Mammary epithelial cell (primary cell): ENCODE measurements at places on chromosomes 7 and 10. TPM values are rescaled to one million over a fixed set of nuclear protein-coding genes. Genes with fewer than 3 reads are reported as not detected.

- DNase-seq: no peak
Observed at GRCh38 chr7:29490094-29490607, 73.5 kb upstream of the PRR15 start.

- no peak for DNase-seq
Observed at GRCh38 chr7:66308411-66308810, 103.3 kb downstream of the TPST1 start.

The VSIR gene
- total RNA-seq: 77.8 TPM

DNA sequence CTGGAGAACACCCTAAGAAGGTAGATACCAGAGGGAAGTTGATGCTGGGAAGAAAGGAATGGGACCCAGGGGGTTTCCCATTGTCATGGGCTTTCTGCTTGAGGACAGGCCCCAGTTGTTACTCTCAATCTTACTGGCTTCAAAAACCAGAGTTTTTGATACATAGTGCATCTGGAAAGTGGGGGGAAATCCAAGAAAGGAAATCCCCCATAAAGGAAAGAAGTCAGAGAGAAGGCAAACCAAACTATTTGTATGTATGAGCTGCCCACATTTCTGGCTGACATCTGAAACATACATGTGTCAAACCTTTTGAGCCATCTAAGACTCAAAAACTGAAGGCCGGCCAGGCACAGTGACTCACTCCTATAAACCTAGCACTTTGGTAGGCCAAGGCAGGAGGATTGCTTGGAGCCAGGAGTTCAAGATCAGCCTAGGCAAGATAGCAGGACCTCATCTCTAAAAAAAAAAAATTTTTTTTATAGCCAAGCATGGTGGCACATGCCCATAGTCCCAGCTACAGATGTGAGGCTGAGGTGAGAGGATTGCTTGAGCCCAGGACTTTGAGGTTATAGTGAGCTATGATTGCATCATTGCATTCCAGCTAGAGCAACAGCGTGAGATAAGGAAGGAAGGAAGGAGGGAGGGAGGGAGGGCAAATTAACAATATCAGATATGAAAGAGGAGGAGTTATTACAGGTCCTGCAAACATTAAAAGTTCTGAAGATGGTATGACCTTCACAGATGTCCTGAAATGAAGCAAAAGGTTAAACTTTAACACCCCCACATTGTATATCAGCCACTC, 6.7 kb upstream of the COA1 start:
- DNase-seq: no peak

- no peak for DNase-seq
Observed at GRCh38 chr10:114061789-114062188, 18.1 kb downstream of the ADRB1 start.

- DNase-seq: peak; percentile 48
Observed at GRCh38 chr7:138089080-138089901, 13.0 kb downstream of the AKR1D1 start.

DNA sequence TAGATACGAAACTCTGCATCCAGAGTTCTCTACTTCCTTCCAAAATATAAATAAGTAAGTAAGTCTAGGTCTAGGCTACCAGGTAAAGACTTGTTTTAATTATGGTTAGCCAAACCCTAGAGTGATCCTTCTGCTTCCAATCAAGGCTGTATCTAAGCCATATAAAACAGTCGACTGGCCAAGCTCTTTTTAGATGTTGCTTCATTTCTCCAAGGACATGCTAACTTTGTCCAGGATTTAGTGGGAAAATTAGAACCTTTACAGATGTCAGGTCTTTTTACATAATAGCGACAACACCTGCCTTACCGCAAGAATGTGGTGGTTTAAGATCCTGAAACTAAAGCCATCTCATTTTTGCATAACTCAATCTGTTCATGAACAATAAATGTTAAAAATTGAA, 156.8 kb downstream of the NXPH1 start:
- DNase-seq: no peak

- DNase-seq: no peak
Observed at GRCh38 chr10:114540236-114540635, 117.8 kb downstream of the ABLIM1 start.

GRCh38 chr7:137804836-137805235, 41.9 kb downstream of the DGKI start:
- no peak for DNase-seq

DNA sequence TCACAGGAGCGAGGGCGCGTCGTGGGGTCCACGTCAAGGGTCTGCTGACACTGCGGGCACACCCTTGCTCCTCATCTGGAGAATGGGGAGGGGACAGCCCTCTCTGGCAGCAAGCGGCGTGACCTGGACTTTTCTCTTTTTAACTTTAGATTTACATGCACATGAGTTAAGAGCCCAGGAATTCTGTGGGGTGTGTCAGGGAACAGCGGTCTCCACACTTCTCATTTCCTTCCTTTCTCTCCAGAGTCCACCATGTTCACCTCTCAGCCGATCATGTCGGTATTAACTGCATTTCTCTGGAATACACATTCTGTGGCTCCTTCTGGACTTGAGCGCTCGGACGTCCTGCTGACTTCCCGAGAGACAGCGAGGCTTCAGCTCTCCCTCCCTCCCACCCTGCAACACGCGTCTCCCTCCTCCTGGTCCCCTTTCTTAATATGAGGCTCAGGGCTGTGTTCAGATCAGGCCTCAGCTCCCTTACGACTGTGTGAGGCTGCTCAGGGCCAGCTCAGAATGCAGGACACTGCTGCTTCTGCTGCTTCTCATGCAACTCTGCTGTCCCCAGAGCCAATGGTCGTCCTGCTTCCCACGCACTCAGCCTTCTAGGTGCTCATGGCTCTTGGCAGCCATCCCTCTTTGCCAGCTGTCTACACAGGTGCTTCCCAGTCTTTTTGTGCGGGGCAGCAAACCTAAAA, 261.3 kb downstream of the ELFN1 start:
- DNase-seq: no peak

GRCh38 chr7:130114374-130114773, 44.0 kb downstream of the KLHDC10 start:
- DNase-seq: no peak

DNA sequence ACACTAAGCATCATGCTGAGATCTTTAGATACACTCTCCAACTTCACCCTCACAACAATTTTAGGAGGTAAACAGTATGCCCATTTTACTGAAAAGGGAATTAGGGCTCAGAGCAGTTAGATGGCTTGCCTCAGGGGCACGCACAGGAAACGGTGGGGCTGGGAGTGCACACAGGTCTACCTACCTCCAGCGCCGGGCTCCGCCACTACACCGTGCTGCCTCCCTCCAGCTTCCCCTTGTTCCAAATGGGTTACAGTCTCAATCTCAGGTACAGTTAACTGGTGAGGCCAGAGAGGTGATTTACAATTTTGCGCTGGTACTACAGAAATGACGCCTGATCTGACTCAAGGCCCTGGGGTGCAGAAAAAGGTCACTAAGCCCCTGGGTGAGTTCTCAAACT, 142.0 kb downstream of the NOC3L start:
- DNase-seq: no peak

The ZNF479 gene
- total RNA-seq: not detected in 2 replicates

DNA sequence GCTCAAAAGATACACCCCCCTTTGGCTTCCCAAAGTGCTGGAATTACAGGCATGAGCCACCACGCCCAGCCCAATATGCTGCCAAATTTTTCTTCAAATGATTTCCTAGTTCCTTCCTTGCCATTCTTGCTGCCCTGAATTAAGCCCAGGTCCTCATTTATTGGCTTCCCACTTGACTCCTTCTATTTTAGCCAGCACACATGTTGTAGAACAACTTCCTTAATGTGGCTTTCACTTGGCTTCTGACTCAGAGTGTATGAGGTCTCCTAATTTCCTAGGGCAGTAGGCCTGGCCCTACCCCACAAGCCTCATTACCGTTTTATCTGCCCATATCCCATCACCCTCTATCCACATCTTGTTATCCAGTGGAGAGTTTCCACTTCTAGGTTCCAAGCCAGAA, 21.8 kb upstream of the HIPK2 start:
- no peak for DNase-seq

The SPDYE11 gene
- 0.17 TPM for total RNA-seq

- DNase-seq: no peak
Observed at GRCh38 chr10:4329225-4329624, 496.8 kb upstream of the AKR1E2 start.

GRCh38 chr10:75639736-75640135, 208.3 kb downstream of the LRMDA start:
- DNase-seq: no peak

DNA sequence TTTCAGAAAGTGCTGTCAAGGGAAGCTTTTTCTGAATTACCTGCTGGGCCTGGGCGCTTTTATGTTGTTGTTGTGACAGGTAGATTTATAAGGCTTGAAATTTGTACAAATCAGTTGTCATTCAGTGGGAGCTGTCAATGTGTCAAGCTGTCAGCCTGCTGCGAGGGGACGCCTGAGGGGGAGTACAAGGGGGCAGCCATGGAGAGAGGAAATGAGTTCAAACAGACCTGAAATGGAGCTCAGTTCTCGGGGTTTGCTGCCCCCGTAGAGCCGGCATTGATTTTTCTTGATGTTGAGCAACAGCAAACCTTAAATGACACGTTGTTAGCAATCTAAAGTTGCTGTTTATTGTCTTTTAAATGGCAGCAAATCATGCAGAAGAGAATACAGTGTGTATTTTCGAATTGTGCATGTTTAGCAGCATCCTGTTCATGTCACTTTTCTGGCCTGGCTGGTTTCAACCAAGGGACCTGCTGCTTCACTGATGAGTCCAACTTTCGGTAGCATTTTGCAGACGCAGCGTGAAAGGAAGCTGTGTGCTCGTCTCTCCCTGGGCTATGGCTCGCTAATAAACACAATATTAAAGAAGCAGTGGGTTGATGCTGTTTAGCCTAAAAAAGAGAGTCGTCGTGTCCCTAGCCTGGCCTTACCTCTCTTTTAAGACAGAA, 166.5 kb downstream of the LRMDA start:
- DNase-seq: no peak

DNA sequence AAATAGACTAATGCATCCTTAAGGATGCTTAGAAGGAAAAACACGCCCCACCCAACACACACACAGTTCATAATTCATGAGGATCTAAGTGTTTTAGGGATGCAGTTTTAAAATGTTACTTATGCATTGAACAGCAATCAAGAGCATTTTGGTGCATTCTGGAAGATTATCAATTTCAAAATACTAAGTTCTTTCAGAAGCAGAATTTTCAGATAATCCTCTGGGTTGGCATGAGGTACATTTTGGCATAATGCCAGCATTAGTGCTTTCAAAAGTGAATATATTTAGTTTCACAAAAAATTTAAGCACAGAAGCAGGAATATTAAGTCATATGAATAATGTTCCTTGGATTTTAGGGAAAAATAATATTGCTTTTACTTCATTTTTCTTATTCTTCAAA, 937.1 kb downstream of the REEP3 start:
- DNase-seq: no peak

DNA sequence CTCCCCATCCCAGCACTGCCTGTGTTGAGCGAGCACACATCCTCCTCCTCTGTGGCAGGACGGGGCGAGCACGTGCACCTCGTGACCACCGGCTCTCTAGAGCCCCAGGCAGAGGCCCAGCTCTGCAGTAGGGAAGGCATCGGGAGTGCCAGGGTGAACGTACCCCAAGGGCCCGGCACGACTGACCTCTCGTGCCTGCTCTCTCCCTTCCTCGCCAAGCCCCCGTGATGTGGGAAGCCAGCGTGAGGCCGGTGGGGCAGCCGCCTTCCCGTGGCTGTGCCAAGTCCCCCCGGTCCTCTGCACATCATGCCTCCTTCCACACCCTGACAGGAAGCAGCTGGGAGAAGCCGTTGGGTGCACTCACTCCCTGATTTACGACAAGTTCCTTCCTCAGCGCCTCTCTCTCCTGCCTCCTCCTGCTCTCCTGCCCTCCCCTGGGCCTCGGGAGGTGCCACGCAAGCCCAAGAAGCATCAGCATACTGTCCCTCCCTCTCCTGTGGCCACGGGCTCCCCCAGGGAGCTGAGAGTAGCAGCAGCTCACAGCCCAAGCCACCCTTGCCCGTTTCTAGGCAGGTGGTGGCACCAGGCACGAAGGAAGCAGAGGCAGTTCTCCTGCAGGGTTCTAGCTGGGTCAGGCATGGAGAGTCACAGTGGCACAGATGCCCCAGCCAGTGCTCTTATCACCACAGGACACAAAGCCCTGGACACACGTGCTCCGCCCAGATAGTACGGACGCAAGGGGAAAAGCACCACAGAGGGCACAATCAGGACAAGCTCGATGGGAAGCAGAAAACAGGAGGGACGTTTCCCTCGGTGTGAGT, 47.0 kb downstream of the AMZ1 start:
- no peak for DNase-seq

GRCh38 chr7:111180338-111180737, 89.4 kb downstream of the LRRN3 start:
- no peak for DNase-seq

The ZNF239 gene
- 4.3 TPM for total RNA-seq

DNA sequence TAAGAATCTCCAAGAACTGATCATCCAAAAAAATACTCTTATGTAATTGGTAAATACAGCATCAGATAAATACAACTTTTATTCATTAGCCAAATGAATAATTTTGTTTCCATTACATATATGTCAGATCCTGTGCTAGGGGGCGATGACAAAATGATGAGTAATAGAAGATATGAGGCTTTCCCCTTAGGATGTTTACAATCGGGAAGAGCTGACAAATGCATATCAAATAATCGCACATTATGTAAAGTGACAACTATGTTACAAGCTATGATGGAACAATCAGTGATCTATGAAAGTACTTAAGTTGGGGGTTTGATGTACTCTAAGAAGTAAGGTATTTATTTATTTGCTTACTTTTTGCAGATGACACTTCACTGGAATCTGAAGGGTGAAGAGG, 465.6 kb upstream of the VSTM2A start:
- DNase-seq: peak; percentile 6

The ANKRD2 gene
- 0.83 TPM for total RNA-seq

- no peak for DNase-seq
Observed at GRCh38 chr7:24963218-24963617, 16.8 kb downstream of the OSBPL3 start.

GRCh38 chr10:104580774-104581675, 60.1 kb upstream of the SORCS3 start:
- peak; percentile 57 for DNase-seq

GRCh38 chr10:96964131-96964530, 132.0 kb downstream of the LCOR start:
- DNase-seq: no peak

- no peak for DNase-seq
Observed at GRCh38 chr10:2244471-2244870, 507.1 kb upstream of the ADARB2 start.

GRCh38 chr10:25747084-25747483, 186.9 kb upstream of the MYO3A start:
- no peak for DNase-seq
